ENCODE measurements at places on chromosomes 1 and 21.
A peak's percentile ranks its signal among the peaks of the same experiment; 100 is the strongest.

- DNase-seq: no peak
These were observed 102.3 kb upstream of the GNG12 start for GRCh38 chr1:67935560-67935959.

DNA sequence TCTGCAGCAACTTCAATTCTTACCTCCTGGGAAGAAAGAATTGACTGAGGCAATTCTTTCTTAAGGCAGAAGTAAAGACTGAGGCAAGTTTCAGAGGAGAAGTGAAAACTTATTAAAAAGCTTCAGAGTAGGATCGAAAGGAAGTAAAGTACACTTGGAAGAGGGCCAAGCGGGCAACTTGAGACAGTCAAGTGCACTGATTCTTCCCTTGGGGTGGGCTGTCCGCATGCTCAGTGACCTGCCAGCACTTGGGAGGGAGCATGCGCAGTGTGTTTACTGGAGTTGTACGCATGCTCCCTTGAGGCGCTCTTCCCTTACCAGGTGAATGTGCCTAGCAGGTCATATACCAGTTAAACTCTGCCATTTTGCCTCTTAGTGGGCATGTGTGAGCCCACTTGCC lies 55.3 kb upstream of the NBPF3 start:
- DNase-seq: no peak

DNA sequence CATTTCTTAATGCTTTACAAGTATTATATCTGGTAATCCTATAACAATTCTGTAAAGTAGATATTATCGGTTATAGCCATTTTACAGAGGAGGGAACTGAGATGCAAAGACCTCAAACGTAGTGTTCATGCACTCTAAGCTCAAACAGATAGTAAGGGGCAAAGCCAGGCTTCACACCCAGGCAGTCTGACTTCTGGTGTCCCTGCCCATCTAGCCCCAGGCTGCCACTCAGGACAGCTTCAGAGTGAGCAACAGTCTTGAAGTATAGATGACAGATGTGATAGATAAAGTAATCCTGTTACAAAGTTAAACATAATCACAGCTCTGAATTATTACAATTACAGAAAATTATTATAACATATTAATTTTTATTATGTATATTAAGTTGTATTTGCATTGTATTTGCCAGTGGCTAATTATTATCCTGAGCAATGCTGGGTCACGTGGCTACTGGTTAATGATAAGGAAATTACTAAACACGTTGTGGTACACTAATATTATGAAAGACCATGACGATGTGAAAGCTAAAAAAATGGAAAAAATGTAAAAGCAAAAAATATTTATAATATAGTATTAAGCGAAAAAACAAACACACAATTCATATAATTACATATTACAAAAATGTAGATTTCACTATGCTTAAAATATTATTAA lies 6.1 kb upstream of the TRAF3IP3 start:
- no peak for DNase-seq

- no peak for DNase-seq
These were observed 154.6 kb downstream of the FOXD2 start for GRCh38 chr1:47592296-47593012.

DNA sequence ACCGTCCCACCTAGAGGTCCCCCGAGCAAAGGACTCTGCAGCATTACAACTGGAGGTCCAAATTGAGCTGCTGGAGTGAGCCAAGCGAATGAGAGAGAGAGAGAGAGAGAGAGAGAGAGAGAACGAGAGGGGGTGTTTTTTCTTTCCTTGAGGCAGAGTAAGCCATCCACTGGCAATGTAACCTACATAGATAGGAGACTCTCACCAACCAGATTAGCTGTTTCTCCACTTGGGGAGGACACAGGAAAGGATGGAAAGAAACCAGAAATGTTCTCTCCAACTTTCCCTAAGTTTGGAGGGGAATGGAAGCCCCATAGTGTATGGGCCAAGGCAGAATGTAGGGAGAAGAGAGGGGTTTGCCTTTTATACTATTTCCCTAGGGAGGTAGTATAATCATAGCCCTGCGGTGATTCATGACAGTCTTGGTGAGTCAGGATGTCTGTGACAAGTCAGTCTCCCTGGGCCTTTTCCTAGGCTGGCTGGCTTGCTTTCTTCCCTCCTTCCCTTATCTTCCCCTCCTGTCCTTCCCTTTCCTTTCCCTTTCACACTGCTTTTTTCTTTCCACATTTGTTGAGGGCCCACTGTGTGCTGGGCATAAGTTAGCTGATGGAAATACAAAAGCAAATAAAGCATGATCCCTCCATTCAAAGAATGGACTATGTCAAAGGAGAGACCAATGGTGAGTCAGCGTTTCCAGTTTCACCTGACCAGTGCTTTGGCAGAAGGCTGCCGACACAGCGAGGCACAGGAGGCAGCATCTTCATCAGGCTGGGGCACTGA lies 7.1 kb downstream of the FNDC7 start:
- no peak for DNase-seq

DNA sequence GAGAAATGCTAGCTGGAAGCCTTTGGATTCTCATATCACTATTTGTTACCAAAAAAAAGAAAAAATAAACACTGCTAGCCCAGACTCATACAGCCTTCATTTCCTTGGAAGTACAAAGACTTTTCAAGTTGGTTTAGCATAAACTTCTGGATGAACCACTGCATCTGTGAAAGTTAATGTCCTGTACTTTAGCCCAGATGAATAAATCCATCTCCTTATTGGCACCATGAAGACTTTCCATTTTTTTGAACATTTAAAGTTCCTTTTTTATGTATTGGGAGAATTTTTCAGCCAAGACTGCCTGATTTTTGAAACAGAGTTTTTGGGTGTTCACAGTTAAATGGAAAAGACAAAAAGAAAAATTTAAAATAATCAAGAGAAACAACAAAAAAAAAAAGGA lies 184.0 kb upstream of the C1orf87 start:
- no peak for DNase-seq

DNA sequence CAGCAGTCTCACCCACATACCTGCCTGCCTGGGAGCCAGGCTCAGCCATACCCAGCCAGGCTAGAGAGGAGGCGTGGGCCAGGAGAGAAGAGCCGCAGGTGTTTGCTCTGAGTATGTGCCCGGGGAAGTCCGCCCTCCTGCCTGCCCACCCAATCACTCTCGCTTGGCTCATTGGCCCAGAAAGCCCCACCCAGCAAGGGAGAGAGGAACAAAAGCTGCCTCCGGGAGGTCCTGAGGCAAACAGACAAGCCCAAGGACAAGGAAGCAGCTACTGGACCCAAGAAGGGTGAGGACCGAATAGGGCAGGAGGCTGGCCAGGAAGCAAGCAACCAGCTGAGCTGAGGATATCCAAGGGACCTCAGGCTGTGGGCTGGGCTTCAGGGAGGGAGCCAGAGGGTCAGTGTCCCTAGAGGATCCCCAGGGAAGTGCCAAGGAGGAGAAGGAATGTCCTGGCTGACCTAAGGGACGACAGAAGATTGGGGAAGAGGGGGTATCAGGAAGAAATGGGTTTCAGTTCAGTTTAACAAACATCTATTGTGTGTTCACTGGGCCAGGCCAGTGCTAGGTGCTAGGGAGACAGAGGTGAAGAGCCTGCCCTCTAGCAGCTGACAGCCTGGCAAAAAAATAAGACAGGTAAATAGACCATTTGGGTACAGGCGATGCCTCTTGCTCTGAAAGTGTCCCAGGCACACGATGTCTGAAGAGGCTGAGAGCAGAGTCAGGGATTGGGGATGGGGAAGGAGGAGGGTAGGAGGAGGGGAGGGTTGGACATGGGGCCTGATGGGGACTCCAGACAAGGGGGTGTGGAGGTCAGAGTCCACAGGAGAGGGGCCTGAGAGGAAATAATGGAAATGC lies at the start of gene GJB4:
Gene GJB4 (plus strand): TSS at position 238 of the 855 bp plus-strand sequence. CDS start 1,515 bp downstream, outside the sequence.
- no peak for DNase-seq

DNA sequence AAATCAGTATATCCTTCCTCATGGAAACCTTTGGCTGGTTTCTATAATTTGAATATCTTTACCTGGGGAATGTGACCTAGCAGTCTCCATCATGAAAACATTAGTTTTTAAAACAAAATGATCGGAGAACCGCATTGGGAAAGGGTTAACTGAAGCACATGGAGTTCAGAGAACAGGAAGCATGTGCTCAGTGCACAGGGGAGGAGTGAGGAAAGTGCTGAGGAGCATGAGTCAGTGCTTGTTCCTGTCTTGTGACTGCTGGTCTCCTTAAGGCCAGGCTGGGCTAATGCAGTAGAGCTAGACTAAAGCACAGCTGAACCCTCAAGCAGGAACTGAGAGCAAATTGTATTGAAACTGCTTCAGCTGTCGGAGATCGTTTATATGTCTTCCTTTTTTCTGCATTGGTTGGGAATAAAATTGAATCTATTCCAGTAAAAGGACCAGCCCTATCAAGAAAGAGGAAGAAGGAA lies 5.8 kb downstream of the IFI16 start:
- peak; percentile 88 for DNase-seq

DNA sequence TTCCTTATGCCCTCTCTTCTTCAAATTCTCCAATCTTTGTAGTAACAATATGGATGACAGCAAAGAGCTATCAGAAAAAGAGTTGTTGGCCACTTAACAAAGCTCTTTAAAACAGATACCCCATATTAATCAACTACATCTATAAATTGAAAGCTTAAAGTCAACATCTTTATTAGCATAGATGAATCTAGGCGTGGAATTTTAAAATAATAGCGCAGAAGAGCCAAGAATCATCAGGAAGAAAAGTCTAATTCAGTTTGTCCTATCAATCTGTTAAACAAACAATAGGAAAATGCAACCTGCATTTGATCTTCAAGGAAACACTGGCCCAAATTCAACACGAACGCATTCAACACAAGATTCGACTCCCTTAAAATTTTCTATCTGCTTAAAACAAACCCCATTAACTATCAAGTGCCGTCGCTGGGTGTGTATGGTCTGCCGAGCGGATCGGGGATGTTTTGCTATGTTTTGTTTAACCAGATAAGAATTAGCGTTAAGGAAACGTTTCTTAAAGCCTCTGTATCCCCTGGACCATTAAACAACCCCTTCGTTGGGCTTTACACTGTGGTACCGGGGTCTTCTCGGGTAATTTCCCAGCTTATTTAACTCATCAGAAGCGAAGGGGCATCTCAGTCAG lies 1.0 kb downstream of the LYST start:
- no peak for DNase-seq

GRCh38 chr21:29407571-29407970 lies 108.8 kb downstream of the BACH1 start:
- no peak for DNase-seq

GRCh38 chr1:203267347-203267846 lies 37.9 kb upstream of the BTG2 start:
- peak; percentile 92 for DNase-seq

DNA sequence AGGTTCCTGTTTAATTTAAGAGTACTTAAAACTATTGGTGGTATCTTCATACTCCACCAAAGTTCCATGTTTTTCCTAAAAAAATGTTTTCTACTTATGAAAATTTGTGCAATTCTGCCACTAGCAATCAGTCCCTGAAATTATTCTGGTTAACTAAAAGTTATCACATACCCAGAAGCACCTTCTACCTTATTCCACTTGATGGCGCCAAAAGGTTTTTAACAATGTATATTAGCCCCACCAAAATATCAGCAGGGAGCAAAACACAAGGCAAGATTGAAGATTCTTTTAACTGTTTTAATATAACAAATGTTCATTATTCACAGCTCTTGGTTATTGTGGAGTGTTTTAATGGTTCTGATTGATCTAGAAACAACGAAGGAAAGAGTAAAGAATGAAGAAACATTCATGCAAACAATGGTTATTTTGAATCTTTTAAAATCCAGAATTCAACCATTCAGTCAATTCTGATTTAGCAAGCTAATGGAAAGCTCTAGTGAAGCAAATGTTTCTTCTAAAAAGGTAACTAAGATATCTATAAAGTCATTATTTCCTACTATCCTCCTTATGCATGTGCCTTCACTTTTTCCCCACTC lies 67.2 kb downstream of the TTLL7 start:
- no peak for DNase-seq

GRCh38 chr1:153750026-153750995 lies 22.5 kb downstream of the INTS3 start:
- no peak for DNase-seq

GRCh38 chr1:116429821-116430374 lies 56.9 kb downstream of the ATP1A1 start:
- no peak for DNase-seq

DNA sequence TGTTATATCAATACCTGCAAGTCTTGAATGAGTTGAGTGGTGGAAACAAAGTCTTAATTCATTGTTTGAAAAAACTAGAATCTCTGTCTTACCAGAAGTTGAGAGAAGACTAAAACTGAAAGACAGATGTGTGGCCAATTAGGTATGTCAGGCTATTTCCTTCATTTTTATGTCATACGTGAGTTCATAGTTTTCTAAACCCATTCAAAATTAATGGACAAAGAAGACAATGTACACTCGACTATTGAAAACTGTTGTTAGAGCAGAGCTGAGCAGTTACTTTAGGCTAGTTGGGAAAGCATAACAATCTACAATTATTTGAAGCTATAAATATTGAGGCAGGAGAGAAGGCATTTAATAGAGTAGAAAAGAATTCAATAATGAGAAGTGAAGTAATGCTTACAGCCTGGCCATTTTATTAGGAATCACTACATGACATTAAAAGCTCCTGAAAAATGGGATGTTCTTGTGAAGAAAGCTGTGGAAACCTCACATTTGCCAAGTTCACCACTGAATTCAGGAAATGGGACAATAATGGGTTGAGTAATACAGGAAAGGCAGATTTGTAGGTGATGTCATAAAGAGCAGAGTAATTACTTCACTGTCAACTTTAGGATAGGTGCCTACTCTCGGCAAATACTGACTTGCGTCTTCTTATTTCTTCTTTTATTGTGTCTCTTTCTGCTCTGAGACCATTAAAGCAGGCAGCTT lies 204.4 kb downstream of the PLA2G4A start:
- no peak for DNase-seq

DNA sequence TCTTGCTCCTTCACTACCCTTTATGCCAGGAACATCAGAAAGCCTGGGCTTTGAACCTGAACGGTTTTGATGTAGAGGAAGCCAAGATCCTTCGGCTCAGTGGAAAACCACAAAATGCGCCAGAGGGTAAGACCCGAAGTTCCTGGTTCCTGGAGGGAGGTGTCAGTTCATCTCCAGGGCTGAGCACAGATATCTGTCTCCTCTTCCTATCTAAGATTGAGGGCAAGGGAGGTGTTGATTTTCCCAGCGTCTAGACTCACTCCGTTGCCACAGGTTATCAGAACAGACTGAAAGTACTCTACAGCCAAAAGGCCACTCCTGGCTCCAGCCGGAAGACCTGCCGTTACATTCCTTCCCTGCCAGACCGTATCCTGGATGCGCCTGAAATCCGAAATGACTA lies 915 bp downstream of the CDC20 start:
- no peak for DNase-seq

GRCh38 chr1:233293556-233294446 lies 1.7 kb downstream of the PCNX2 start:
- no peak for DNase-seq

All from activated effector memory CD4-positive, alpha-beta T cell treated with anti-CD3 and anti-CD28 coated beads, Interleukin-2, amount 50 U/mL, for 16 hours (primary cell).